ENCODE measurements at places on chromosomes 1 and 21.

DNA sequence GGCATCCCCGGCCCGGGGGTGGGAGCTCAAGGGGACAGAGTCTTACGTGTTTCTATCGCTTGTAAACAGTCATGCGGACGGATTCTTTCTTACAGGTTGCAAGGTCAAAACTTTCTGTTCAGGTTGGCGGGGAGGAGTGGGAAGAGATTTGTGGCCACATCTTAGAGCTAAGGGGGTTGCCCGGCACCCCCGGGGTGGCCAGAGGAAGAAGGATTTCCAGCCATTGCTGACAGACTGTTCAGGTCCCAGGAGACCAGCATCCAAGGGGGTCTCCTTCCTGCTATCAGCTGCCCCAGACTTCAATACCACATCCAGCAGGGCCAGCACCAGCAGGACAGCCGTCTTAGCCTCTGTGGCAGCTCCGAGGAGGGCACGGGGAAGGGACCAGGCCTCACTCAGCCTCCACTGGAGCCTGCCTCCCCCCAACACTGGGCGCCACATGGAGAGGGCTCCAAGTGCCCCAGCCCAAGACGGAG, 52.0 kb downstream of the KIF21B start:
- no peak for DNase-seq

DNA sequence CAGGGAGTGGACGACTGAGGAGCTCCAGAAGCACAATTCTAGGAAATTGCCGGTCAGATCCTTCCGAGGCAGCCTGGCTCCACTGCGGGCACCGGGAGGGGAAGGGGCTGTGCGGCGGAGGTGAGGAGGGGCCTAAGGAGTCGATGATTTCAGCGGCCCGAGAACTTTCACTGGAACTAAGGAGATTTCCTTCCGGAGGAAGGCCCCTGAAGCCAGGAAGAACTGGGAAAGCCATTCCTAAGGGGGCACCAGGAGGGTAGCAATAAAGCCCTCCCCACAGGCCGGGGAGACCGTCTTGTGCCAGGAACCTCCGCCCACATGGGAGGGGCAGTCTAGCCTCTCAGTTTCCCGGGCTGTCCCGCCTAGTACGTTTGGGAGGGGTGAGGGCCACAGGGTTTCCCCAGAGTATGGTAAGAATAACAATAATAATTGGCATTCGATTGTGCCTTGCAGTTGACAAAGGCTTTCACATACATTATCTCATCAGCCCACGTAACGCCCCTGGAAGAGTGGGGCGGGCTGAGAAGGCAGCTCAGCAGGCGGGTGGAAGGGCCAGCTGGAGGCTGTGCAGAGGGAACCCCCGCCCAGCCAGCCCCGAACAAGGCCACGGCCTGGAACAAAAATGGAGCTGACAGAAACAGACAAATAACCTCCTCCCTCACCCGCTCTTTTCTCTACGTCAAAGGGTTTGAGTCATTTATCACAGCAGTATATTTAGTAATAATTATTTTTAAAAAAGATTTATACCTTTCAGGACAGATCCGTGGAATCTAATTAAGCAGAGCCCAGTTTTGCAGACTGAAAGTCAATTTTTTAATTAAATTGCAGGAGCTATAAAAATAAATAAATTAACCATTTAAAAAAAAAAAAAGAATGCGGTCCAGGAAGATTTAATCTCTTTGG, 19.8 kb downstream of the NPR1 start:
- no peak for DNase-seq

DNA sequence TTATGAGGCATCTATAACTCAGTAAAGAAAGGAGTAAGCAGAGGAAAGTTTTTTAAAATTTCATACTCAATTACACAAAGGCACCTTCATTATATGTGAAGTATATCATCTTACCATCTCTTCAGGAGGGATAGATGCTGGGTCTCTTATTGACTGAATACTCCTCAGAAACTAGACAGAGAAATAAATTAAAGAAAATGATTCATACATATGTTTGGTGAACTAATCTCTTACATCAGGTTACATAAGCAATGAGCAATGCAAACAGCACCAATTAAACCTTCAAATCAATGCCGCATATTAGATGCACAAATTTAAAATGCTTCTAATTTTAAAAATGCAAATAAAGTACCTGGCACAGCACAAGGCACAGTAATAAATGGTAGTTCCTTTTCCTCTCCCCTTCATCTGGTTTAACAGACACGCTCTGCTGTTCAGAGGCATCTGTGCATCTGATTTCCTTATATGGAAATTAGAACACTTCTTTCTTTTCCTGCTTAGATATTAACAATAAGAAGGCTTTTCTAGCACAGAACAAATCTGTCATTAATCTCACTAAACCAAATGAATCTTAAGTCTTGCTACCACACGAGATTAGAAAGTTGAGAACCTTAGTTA, 20.0 kb downstream of the SCYL3 start:
- no peak for DNase-seq

GRCh38 chr1:78387871-78388270, 102.9 kb upstream of the PTGFR start:
- DNase-seq, result no peak

DNA sequence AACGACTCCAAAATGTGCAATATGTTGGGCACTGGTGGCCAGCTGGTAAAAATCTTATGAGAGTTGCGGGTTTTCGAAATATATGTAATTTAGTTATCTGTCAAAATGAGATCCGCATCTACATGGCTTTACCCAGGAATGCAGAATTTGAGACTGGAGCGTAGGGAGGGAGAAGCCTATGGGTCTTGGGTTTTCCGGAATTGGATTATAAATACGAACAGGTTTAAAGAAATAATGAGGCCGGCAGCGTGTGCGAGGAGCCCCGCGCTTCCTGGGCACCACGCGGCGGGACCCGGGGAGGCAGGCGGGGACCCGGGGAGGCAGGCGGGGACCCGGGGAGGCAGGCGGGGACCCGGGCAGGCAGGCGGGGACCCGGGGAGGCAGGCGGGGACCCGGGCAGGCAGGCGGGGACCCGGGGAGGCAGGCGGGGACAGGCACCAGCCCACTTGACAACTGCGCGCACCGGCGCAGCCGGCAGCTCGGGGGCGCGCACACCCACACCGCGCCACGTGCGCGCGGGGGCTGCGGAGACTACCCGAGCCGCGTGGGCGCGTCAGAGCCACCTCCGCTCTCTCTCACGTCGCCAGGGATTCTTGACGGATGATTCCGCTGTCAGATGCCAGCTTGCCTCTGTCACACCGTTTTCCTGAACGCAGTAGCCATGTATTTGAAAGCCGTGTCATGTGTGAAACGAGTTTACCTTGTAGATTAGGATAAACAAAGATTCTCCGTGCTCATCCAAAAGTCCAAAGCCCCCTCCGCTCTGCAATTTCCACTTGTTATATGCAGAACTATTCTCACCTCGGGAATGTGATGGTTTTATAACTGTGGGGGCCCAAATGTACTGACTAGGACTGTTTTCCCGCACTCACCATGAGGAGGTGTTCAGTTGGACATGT, 54.3 kb upstream of the HNRNPU start:
- peak; percentile 45 for DNase-seq

GRCh38 chr1:170735366-170736263, 71.7 kb downstream of the PRRX1 start:
- no peak for DNase-seq

- peak; percentile 46 for DNase-seq
These were observed 55.6 kb downstream of the NKAIN1 start for GRCh38 chr1:31183927-31184554.

- no peak for DNase-seq
These were observed 53.3 kb downstream of the TEX35 start for GRCh38 chr1:178566187-178566586.

GRCh38 chr21:41957991-41958766, 4.4 kb upstream of the C2CD2 start:
- peak; percentile 86 for DNase-seq

- no peak for DNase-seq
These were observed 7.9 kb upstream of the EDN2 start for GRCh38 chr1:41492341-41492848.

GRCh38 chr1:223022641-223023473, 120.2 kb downstream of the TLR5 start:
- DNase-seq, result no peak

- no peak for DNase-seq
These were observed 481.8 kb upstream of the NFIA start for GRCh38 chr1:60600532-60600931.

DNA sequence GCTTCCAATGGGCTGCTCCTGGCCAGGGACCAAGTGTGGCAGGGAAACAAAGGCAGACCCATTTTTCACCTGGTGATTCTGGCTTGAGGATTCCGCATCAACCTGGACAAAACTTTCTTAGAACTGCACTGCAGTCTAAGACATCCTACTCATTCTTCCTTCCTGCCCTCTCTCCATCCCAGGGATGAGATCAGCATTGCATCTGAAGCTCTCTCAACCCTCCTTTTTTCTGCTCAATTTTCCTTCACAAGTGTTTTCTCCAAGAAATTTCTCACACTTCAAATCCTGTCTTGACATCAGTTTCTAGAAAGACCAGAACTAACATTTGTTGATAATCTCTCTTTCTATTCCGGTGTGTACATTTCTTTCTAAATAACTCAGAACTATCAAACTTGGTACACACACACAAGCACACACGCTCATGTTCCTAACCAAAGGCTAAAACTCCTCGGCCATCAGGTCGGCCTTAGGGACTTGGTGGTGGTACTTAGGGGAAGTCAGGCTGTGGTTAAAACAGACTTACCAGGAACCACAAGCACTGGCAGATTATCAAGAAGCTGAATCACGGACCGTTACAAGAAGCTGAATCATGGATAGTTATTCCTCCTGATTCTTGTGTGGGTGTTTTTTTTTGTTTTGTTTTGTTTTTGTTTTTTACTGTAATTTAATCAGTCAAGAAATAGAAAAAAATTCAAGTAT, 21.0 kb upstream of the CXADR start:
- DNase-seq, result peak; percentile 70

DNA sequence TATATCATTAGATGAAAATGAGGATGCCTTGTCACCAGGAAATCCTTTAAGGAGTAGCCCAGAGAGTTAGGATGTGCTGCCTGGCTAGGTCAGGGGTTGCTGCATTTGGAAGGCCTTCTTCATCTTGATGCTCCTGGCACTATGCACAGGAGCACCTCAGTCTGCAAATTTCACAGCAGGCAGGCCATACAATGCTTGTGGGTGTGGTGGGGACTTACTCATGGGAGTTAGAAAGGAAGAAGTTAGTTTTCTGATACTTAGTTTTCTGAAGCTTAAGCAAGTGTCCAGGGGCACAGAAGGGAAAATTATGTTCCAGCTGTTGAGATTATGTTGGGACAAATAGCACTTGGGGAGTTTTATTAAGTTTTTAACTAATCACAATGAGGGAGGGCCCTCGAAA, 11.4 kb downstream of the HLX start:
- DNase-seq, result no peak

DNA sequence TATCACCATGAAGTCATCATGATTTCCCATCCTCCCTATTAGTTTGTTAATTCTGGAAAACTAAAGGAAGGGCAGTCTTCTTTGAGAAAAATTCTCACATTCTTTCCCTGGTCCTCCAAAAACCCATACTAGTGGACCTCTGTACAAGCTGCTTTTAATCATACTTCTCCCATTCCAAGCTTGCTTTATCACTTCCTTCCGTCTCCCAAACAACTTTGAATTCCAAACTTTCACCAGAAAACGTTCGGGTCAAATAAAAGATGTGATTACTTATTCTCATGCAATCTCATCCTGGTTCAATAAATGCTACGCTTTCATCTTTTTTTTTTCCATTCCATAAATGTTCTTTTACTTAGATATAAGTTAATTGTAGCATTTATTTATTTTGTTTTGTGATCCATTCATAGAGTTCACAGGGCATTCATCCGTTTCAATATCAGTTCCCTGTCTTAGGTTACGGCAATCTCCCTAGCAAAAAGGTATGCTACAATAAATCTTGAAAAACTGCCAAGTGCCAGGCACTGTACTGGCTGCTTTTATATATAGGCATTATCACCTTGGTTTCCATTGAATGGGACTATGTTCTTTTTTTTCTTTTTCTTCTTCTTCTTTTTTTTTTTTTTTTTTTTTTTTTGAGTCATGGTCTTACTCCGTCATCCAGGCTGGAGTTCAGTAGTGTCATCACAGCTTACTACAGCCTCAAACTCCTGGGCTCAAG, 100.2 kb upstream of the GREM2 start:
- no peak for DNase-seq
